Stimulated activated CD4-positive, alpha-beta T cell treated with anti-CD3 and anti-CD28 coated beads, Interleukin-1b, Interleukin-23, amount 100 ng/mL, for 1 hour (primary cell): ENCODE measurements at places on chromosomes 6 and 20.

DNA sequence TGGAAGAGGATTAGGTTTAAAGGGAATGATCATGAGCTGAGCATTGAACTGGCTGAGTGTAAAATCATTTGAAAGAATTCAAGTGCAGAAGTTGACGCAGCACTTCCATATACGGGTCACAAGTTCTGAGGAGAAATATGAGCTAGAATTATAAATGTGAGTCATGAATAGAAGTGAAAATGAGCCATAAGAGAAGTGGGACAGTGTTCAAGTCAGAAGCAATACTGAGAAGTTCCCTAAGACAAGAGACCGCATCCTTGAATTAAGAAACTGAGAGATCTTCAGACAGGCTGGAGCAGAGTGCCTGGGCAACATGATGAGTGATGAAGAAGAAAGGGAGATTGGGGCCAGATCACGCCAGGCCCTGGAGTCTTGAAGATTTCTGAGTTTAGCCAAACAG, 209.7 kb downstream of the TBX18 start:
- no peak for DNase-seq

- no peak for DNase-seq
These were observed 131.9 kb upstream of the SYNDIG1 start for GRCh38 chr20:24337551-24337950.

- DNase-seq = no peak
These were observed 255.4 kb downstream of the OGFRL1 start for GRCh38 chr6:71544028-71544427.

DNA sequence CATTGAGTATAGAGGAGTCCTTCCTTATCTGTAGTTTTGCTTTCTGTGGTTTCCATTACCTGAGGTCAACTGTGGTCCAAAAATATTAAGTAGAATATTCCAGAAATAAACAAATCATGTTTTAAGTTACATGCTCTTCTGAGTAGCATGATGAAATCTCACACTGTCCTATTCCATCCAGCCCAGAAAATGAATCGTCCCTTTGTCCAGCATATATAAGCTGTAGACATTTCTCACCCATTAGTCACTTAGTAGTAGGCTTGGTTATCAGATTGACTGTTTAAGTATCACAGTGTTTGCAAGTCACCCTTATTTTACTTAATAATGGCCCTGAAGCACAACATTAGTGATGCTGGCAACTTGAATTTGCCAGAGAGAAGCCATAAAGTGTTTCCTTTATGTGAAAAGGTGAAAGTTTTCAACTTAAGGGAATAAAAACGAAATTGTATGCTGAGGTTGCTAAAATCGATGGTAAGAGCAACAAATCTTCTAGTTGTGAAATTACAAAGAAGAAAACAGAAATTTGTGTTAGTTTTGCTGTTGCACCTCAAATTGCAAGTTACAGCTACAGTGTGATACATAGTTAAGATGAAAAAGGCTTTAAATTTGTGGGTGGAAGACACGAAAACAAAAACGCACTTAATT, 198.6 kb upstream of the SIM1 start:
- DNase-seq = no peak

DNA sequence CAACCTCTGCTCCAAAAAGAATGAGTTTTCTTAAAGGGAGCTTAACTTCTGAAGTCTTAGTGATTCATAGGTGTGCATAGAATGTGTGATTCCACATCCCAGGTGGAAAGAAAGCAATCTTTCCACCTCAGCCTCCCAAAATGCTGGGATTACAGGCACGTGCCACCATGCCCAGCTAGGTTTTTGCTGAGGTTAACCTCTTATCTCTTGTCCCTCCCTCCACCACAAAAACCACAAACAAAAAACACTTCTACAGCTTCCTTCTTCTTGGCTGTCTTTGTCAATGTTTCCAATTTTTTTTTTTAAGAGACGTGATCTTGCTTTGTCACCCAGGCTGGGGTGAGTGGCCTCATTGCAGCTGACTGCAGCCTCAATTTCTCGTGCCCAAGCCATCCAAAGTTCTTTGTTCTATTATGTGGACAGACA, 8.1 kb upstream of the CSE1L start:
- no peak for DNase-seq

- DNase-seq = no peak
These were observed 55.1 kb downstream of the HNF4A start for GRCh38 chr20:44410583-44411019.

- DNase-seq = no peak
These were observed 508.0 kb downstream of the TBC1D32 start for GRCh38 chr6:120826253-120826652.

GRCh38 chr20:36717657-36718056, 28.2 kb downstream of the NDRG3 start:
- DNase-seq = no peak

DNA sequence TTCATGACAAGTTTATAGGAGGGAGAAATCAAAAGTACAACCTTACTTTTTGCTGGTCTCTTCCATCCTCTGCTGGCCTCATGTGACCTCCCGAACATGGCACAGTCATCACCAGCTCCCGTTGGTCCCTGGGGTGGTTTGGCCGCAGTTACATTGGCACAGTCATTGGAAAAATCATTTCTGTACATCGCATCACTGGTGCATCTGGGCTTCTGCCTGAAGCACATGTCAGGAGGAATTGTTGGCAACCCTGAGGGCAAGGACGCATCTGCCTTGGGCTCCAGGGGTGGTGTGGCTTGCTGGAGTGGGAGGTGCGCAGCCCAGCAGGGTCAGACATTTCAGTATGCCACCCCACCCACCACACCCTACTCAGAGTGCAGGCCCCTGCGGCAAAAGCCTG, 162.9 kb upstream of the SLC24A3 start:
- DNase-seq = no peak

- DNase-seq = no peak
These were observed 54.2 kb downstream of the TRAM2 start for GRCh38 chr6:52522655-52523054.

- no peak for DNase-seq
These were observed 29.4 kb downstream of the PNLDC1 start for GRCh38 chr6:159829526-159829925.

GRCh38 chr6:12353731-12354130, 63.6 kb downstream of the EDN1 start:
- no peak for DNase-seq

GRCh38 chr6:18179770-18180356, 24.6 kb downstream of the KDM1B start:
- no peak for DNase-seq

DNA sequence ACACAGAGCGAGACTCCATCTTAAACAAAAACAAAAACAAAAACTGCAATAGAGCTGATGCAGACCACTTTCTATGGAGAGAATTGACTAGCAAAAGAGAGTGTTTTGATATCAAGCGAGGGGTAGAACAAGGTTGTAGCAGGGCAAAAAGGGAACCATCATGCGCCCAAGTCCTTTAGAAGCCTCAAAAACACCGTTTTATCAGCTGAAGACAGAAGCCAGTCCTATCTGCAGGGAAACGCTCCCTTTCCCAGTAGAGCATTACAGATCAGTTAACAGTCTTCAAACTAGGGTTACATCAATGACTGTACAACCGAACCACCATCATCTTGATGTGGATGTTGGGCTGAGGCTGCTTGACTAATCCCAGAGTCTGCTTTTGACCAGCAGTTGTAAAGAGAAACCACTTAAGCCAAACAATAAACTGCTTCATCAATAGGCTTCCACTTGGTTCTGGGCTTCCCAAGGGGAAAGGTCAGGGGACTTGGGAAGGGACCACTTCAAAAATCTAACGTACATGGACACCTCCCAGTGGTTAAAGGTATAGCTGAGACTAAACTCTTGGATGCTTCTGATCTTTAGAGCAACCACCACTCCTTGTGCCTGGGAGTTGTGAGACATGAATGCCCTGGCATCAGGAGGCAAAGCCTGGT, 59.6 kb upstream of the SPDEF start:
- no peak for DNase-seq

- DNase-seq = no peak
These were observed 414.8 kb upstream of the JARID2 start for GRCh38 chr6:14831070-14831469.

- DNase-seq = no peak
These were observed 7.2 kb upstream of the CCNC start for GRCh38 chr6:99575544-99576227.

DNA sequence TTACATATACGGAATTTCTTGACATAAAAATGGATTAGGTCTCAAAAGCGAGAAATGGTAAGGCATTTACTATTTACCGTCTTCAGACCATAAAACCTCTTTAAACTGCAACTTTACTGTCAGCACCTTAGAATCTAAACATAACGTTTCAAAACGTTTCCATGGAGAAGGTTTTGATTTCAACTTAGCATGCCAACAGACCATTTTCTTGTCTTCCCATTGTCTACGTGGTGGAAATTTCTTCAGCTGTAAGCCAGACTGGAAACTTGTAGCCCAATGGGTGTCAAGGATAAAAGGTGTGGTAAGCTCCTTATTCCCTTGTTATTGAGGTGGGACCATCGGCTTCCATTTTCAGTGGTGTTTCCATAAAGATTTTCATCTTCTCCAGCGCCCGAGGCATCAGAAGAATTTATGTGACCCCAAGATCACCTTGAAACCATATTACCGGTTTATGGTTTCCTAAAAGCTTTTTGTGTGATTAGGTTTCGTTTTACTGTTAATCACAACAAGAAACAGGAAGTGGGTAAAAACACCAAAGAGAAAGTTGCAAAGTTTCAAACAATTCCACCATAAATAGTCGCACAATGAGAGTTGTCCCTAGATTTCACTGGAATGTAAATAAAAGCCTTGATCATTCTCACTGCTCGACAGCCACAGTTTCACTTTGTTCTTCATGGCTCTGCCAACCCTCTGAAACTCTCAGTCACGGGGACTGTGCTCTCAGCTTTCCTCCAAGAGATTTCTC, 63.0 kb upstream of the CD2AP start:
- no peak for DNase-seq

- DNase-seq = no peak
These were observed 59.1 kb upstream of the PTPN1 start for GRCh38 chr20:50450881-50451752.

DNA sequence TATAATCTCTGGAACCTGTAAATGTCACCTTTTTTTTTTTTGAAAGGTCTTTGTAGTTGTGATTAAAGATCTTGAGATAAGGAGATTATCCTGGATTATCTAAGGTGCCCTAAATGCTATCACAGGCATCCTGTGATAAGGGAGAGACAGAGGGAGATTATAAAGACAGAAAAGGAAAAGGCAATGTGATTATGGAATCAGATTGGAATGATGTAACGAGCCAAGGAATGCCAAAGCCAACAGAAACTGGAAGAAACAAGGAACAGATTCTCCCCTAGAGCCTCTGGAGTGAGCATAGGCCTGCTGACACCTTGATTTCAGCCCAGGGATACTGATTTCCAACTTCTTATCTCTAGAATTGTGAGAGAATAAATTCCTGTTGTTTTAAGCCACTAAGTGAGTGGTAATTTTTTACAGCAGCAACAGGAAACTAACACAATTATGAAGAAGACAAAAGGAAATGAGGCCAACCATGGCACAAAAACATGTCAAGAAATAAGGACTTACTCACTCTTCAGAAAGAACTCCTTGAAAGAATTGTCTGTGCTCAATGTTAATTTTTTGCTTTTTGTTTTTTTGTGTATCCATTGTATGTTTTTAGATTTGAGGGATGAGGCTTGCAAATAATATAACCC, 82.7 kb downstream of the CFAP61 start:
- no peak for DNase-seq

DNA sequence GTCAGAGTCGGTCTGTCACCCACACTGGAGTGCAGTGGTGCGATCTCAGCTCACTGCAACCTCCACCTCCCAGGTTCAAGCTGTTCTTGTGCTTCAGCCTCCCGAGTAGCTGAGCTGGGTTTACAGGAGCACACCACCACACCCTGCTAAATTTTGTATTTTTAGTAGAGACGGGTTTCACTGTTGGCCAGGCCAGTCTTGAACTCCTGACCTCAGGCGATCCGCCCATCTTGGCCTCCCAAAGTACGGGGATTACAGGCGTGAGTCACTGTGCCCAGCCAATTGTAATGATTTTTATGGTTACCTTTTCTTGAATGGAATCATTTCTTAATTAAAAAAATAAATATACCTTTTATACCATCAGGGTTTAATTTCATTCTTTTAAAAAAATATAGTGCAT, 105.7 kb downstream of the MTHFD1L start:
- no peak for DNase-seq

DNA sequence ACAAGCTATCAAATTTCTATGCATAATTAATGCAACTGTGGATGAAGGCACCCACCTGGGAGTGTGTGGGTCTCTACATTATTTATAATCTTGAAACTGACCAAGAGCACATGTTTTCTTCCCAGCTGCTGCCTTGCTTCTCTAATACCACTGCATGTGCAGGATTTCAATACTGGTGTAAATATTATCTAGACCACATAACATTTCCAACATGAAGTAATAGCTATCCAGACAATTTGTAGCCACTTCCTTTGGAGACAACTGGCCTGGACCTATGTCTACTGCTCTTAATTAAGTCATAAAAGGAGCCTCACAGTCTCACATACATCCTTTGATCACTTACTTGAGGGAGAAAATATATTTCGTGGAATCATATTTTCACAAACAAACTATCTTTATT, 180.7 kb downstream of the HIVEP2 start:
- no peak for DNase-seq

- no peak for DNase-seq
These were observed 135.6 kb downstream of the BTBD9 start for GRCh38 chr6:38503960-38504682.

DNA sequence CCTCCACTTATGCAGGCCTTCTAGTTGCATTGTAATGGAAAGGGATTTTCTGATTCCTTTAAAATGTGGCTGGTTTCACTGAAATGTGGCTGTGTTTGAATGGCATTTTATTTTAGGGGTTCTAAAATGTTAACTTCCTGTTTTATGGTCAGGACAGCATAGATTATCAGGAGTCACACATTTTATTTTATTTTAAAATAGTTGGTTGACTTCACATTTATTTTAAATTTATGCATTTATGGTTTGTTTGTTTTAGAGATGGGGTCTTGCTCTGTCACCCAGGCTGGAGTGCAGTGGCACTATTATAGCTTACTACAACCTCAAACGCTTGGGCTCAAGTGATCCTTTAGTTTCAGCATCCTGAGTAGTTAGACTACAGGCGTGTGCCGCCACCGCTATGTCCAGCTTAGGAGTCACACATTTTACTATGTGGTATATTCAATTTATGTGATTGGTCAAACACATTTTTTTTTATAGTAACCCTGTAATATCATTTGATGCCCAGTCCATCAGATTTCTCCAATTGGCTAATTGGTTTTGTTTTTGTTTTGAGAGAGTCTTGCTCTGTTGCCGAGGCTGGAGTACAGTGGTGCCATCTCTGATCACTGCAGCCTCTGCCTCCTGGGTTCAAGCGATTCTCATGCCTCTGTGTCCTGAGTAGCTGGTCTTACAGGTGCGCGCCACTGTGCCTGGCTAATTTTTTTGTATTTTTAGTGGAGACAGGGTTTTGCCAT, 2.3 kb downstream of the DTD1 start:
- no peak for DNase-seq

GRCh38 chr6:45500924-45501816, 123.4 kb upstream of the SUPT3H start:
- DNase-seq = no peak

GRCh38 chr20:63860325-63861051, 810 bp upstream of the ABHD16B start:
- DNase-seq = no peak

- DNase-seq = no peak
These were observed 27.0 kb downstream of the SNAI1 start for GRCh38 chr20:50009521-50010454.
